ENCODE measurements at places on chromosomes 3 and 15. TPM values are rescaled to one million over a fixed set of nuclear protein-coding genes. Genes with fewer than 3 reads are reported as not detected.

DNA sequence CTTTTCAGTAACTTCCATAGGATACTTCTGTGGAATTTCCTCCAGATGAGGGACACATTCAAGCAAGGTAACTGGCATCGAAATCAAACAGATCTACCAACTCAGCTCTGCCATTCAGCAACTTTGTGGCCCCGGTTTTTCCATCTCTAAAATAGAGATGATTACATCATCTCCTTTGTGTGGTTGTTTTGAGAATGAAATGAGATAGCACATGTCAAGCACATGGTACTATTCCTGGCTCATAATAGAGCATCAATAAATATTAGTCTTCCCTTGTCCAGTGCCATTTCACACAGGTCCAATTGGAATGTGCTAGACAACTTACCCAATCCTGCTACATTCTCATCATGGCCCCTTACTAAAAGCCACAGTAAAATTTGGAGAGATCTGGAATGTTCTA, 24.2 kb upstream of the TM4SF4 start:
- no peak for DNase-seq

DNA sequence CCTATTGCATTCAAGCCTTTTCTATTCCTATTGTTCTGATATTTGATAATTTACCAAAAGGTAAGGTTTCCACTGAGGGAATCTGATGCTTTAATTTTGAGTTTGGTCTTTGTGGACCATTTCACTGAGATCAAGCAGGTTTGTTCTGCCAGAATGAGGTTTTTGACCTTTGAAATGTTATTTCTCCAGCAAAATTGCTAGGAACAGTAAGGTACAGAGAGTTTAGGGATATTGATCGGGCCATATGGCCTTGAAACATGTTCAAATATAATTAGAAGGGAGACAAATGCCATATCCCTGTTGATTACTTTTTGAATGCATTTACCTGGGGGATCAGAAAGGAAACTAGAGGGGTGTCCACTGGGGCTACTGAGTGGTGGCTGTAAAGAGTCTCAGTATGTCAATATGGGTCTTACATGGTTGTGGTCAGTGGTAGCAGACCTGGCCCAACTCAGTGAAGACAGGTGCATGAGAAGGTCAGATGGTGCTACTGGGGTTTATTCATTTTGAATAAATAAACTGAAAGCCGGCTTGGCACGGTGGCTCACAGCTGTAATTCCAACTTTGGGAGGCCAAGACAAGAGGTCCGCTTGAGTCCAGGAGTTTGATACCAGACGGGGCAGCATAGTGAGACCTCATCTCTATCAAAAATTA, 100.2 kb downstream of the SV2B start:
- DNase-seq: no peak

Gene IL17RB
- not detected for total RNA-seq

Gene GPR176
- total RNA-seq: 169 TPM

Gene SEMA7A
- 175 TPM for total RNA-seq

Measured in HFFc6 (cell line).